ENCODE measurements at places on chromosomes 16 and 17.

DNA sequence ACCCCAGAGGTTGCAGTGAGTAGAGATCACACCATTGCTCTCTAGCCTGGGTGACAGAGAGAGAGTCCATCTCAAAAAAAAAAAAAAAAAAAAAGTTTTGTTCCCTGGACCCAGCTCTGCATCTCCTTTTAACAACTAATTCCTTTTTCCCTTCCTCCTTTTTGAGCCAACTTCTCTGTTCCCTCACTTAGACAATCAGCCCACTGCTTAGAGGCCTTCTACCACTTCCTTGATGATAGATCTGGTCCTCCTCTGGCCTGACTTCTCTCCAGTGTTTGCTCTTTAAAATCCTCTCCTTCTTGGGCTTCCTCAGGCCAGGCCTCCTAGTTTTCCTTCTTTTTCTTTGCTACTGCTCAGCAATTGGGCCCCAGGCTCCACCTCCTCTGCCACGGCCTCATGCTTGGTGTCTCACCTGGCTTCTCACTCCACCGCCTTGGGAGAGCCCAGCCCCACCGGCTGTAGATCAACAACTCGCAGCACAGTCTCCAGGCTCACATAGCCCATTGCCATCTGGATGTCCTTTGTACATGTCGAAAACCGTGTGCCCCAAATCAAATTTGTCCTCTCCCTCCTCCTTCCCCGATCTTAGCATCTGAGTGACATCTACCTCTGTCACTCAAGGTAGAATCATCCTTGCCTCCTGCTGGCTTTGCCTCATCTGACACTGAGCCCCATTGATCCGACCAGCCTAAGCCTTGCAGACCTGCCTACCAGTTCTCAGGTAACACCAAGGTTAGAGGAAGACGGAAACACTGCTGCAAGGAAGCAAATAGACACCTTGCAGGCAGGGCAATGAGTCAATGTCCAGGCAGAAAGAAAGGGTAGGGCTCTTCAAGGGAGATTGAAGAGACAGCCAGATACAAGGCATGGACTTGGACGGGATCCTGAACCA is 17.4 kb downstream of the ARHGAP27 start:
- DNase-seq = no peak

DNA sequence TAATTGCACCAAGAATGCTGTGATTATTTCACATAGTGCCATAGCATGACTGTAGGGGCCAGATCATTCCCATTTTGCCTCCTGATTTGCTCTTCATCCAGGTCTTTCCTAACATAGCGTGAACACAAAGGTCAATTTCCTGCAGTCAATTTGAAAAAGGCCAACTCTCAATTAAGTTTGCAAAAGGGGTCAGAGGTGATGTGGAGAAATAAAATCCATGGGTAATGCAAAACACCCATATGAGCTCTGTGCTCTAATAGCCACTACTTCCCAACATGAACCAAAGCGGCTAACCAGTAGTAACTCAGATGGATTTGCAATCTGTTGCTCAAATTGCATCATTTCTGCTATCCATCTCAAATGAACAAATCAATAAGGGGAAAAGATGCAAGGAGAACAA is 275.5 kb upstream of the SOX9 start:
- DNase-seq = no peak

GRCh38 chr17:18921912-18922451 is 30.0 kb upstream of the SLC5A10 start:
- no peak for DNase-seq

- DNase-seq = no peak
These were observed 2.5 kb downstream of the ERN2 start for GRCh38 chr16:23710504-23710903.

DNA sequence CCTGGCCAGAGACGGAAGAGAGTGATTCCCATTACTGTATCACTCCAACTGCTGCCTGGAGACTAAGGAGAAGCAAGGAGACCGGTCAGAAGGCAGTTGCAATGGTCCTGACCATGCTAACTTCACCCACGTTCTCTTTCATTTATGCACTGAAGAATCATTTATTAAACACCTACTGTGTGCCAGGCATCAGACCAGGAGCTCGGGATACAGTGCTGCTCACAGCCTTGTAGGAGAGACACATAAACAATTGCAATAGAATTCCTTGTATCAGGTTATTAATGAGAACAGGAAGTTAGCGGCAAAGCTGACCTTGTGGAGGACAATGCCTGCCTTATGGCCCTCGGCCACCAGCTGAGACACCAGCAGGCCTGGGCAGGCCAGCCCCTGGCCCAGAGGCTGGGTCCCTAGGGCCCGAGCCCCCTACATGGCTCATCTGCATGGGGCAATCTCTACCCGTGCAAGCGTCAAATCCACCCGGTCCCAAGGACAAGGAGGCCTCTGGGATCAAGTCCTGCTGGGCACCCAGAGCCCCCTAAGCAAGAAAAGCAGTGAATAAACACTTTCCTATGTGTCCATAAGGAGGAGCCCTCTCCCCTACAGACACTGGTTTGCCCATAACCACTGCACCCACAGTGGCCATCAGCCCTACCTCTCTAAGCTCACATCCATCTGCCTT is 8.6 kb upstream of the ENPP7 start:
- no peak for DNase-seq

- no peak for DNase-seq
These were observed 25.0 kb downstream of the FANCA start for GRCh38 chr16:89791278-89791995.

GRCh38 chr16:78994135-78994745 is 606.3 kb downstream of the MAF start:
- no peak for DNase-seq

DNA sequence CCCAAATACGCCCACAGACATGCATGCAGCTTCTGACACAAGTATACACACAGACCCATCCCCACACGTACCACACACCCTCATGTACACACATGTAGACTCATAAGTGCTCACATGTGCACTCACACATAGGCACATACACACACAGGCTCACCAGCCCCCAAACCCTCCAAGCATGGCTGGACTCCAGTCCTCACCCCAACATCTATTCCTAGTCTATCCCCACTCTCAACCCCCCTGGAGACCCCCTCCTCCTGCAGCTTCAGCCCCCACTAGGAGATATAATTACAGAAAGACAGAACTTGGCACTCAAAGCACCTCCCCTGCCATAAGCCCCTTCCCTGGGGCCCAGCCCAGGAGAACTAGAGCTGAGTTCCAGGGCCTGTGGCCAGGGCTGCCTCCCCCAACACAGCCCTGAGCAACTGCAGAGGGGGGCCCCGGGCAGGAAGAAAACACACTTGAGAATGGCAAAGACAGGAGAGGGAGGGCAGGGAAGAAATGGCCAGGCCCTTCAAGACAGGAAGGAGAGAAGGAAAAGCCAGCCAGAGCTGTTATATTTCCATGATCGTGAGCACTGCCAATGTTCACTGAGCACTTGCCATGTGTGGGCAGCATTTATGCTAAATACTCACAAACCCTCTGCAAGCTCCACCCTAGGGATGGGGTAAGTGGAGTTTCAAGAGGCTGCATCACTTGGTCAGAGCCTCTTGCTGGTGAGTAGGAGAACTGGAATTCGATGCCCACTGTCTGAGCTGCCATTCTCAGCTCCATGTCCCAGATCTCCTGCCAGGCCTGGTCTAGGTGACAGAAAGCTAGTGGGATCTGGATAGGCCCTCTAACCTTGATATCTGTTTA is 224.5 kb downstream of the ZNF423 start:
- DNase-seq = no peak

- DNase-seq = no peak
These were observed 50.5 kb downstream of the GPR139 start for GRCh38 chr16:20023190-20023589.

DNA sequence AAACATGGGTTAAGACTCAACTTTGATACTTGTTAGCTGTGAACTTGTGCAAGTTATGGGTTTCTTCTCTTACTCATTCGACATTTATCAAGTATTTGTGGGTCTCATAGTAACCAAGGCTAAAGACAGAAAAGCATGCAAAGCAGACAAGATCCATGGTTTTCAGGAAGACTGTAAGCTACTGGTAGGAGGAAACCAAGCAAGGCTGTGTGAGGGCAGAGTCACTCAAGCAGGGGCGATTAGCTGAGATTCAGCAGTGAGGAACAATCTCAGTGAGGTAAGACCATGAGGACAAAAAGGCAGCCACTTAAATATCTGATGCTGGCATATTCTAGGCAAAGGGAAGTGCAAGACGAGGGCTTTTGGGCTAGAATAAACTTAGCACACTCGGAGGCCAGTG is 29.5 kb downstream of the MBTD1 start:
- no peak for DNase-seq

- DNase-seq = no peak
These were observed 5.8 kb downstream of the NLGN2 start for GRCh38 chr17:7413346-7413985.

DNA sequence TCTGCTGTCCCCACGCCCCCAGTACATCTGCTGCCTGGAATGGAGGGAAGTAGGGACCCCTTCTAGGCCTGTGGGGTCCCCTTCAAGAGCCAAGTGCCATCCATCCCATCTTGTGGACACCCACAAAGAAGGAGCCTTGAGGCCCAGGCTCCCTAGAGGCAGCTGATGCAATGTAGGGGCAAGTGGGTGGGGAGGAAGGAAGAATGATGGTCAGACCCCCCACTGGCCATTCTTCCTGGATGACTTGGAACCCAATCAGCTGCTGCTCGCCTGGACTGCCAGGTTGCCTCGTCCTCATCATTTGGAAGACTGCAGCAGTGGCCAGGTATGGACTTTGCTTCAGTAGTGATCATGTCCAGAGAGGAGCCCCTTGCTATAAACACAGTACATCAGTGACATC is 48.9 kb downstream of the SMPD3 start:
- DNase-seq = no peak

GRCh38 chr16:58519707-58520106 is 4.4 kb downstream of the SETD6 start:
- no peak for DNase-seq

DNA sequence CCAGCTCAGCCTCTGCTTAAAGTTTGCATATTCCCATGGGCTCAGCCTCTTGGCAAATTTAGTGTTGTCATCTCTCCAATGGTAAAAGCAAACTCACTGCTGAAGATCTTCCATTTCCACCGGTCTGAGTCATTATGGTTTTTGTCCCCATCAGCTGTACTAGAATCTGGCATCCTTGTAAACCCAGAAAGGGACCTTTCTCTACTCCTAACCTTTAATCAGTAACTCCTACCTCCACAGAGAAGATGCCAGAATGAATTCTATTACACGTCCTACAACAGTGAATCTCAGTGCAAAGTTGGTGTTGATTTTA is 45.8 kb downstream of the ZNF652 start:
- no peak for DNase-seq

- DNase-seq = no peak
These were observed 339.9 kb downstream of the SEC14L1 start for GRCh38 chr17:77480509-77481215.

GRCh38 chr16:9099131-9099625 is 7.7 kb downstream of the HAPSTR1 start:
- no peak for DNase-seq

DNA sequence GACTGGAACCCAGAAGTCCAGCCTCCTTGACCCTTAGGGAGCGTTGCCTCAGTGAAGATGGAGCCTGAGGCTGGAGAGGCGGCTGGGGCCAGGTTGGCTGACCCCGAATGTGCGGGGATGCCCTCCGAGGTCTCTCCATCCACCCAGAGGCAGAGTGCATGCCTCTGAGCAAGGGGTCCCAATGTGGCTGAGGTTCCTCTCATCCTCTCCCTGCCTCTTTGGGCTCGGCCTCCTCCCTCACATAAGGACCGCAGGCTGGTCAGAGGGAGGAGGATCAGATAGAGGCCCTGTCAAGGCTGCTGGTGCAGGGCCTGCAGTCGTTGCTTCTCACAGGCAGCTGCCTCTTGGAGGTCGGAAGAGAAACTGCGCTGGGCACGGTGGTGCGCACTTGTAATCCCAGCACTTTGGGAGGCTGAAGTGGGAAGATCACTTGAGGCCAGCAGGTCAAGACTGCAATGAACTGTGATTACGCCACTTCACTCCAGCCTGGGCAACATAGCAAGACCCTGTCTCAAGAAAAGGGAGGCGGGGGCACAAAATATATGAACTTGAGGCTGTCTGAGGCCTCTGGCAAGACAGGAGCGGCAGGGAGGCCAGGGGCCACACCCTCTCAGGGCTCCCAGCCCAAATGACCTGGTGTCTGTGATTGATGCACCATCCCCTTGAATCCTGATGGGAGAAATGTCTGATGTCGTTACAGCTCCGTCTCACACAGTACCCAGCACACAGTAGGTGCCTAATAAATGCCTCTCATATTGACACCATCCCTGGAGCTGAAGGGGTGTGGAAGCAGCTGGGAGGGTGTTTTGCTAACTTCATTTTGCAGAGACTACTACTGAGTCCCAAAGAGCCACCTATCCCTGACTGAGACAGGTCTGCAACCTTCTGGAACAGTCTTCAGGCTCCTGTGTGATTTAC is 220.1 kb upstream of the GSE1 start:
- DNase-seq = no peak

- no peak for DNase-seq
These were observed 23.9 kb downstream of the AMFR start for GRCh38 chr16:56401482-56401881.

GRCh38 chr17:8409966-8410882 is 12.6 kb upstream of the RNF222 start:
- DNase-seq = peak; percentile 60

- no peak for DNase-seq
These were observed 28.0 kb upstream of the LITAF start for GRCh38 chr16:11614587-11615175.

DNA sequence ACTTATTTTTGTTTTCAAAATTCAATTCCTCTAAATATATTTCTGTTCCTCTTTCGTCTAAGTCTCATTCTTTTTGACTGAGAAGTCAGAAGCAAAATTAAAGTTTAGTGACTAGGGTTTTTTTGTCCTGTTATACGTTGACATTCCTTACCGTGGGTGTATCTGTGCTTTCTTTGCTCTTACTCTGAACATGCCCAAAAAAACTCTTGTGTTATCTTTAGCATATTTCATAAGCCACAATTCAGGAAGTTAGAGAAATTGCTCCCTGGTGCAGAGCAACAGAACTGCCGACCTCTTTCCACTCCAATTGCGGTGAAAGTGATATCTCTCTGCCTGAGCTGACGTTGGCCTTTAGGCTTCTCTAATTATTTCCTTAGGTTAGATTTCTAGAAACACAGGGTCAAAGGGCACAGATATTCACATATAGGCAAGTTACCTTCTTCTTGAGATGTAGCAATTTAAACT is 65.7 kb downstream of the CENPV start:
- DNase-seq = no peak

DNA sequence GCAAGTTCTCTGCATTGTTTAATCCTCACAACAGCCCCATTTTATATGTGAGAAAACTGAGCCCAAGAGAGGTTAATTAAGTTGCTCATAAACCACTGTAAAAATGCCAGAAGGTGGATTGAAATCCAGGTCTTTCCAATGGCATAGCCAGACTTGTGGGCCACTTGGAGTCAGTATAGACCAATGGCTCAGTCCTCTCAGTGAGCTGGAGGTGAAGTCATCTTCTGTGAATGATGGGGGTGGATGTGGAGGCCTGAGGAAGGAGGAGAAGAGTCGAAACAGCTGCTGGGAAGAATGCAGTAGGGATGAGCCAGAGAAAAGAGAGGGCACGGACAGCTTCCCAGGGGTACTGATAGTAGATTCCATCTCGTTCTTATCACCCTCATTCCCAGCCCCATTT is 213.4 kb downstream of the SOX9 start:
- DNase-seq = no peak

GRCh38 chr17:35051183-35051578 is 12.3 kb downstream of the RFFL start:
- DNase-seq = no peak

- DNase-seq = no peak
These were observed 265.0 kb downstream of the RBFOX1 start for GRCh38 chr16:7597677-7598076.

- no peak for DNase-seq
These were observed 28.5 kb downstream of the MXRA7 start for GRCh38 chr17:76682296-76682695.

GRCh38 chr16:78925083-78925767 is 675.3 kb downstream of the MAF start:
- DNase-seq = peak; percentile 38

GRCh38 chr17:52181782-52182181 is 23.3 kb upstream of the CA10 start:
- no peak for DNase-seq
